ENCODE measurements at places on chromosomes 6 and 20. TPM values are rescaled to one million over a fixed set of nuclear protein-coding genes. Genes with fewer than 3 reads are reported as not detected.

- H3K4me1 ChIP-seq, result no peaks in the 10 kb centered on the region
- H3K27ac ChIP-seq, result no peak overlapping the region
- DNase-seq, result no peak
- H3K27me3 ChIP-seq, result no peaks in the 10 kb centered on the region
Observed at GRCh38 chr6:36815962-36816735, 23.1 kb downstream of the CPNE5 start.

GRCh38 chr6:149456311-149457021 is 28.3 kb downstream of the ZC3H12D start:
- peaks cover 19% of the 10 kb centered on the region for H3K4me1 ChIP-seq
- DNase-seq, result no peak
- no peak overlapping the region for H3K27ac ChIP-seq
- no peaks in the 10 kb centered on the region for H3K27me3 ChIP-seq
- H3K4me3 ChIP-seq, result no peak overlapping the region

DNA sequence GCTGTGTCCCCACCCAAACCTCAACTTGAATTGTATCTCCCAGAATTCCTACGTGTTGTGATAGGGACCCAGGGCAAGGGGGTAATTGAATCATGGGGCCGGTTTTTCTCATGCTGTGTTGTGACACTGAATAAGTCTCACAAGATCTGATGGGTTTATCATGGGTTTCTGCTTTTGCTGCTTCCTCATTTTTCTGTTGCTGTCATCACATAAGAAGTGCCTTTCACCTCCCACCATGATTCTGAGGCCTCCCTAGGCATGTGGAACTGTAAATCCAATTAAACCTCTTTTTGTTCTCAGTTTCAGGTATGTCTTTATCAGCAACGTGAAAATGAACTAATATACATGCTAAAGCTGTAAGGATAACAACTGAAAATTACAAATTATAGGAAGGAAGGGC is 88.3 kb downstream of the CDYL start:
- peak overlapping the region; percentile 74 for H3K27ac ChIP-seq
- H3K4me3 ChIP-seq, result no peak overlapping the region
- no peaks in the 10 kb centered on the region for H3K27me3 ChIP-seq

- H3K4me1 ChIP-seq, result peaks cover 38% of the 10 kb centered on the region
- peak overlapping the region; percentile 35 for H3K27ac ChIP-seq
- H3K27me3 ChIP-seq, result no peaks in the 10 kb centered on the region
Observed at GRCh38 chr6:130995783-130996447, 67.1 kb downstream of the EPB41L2 start.

DNA sequence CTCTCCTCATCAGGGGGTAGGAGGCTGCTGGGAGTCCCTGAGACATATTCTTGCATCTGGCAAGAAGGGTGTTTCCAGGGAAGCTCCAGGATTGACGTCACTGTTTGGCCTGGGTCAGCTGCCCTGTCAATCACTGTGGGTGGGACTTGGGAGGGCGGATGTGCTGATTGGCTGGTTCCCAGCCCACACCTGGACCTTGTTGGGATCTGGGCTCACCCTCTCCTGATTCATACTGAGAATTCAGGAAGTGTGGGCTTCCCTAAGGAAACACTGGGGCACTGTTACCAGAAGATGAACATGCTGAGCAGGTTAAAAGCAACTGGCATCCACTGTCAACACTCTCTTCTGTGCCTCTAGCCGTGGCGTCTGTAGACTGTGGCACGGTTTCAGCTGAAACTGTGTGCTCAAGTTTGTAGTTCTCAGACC is 36.5 kb downstream of the CDH26 start:
- peaks cover 5% of the 10 kb centered on the region for H3K4me1 ChIP-seq
- H3K27ac ChIP-seq, result peak overlapping the region; percentile 31
- H3K27me3 ChIP-seq, result no peaks in the 10 kb centered on the region
- peak; percentile 72 for DNase-seq
- no peaks in the 10 kb centered on the region for H3K36me3 ChIP-seq
- no peak overlapping the region for H3K4me3 ChIP-seq

GRCh38 chr6:78947529-78947928 is 80.2 kb downstream of the IRAK1BP1 start:
- DNase-seq, result no peak
- H3K4me3 ChIP-seq, result no peak overlapping the region
- no peaks in the 10 kb centered on the region for H3K4me1 ChIP-seq
- no peak overlapping the region for H3K27ac ChIP-seq
- H3K36me3 ChIP-seq, result peaks cover 9% of the 10 kb centered on the region
- H3K27me3 ChIP-seq, result no peaks in the 10 kb centered on the region

DNA sequence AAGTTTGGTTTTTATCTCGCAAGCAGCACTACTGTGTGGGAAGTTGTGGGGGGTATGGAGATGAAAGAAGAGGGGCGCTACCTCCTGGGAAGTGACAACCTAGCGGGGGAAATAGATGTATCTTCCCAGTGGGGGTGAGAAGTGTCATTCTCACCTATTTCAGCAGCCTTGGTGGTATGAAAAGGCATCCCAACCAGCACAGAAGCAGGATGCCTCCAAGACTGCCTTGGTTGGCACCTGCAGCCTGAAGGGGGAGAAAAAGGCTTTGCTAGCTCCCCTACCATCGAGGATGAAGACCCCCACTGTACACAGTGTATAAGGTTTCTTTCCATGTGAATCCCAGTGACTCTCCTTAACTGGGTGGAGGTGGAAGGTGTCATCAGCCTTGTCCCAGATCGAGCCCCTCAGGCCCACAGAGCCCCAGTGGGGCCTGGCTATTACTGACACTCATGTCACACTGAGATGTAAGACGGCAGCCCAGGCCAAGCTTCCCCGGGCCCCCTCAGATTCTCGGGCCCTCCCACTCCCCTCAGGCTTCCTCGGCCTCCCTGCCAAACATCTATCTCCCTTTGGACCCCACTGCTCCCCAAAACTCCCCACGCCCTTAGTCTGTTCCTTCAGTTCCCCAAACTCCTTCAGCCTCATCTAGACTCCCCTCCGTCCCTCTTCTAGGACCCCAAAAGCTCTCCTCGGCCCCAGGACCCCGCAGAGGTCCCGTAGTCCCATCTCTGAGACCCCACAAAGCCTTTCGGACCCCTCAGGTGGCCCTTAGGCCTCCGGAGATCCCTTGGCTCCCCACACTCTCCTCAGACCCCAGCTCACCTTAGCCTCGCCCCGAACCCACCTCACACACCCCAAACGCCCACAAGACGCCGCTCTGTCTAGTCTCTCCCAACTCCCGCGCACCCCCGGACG is 688 bp downstream of the COMMD7 start:
- no peaks in the 10 kb centered on the region for H3K36me3 ChIP-seq
- peak; percentile 42 for DNase-seq
- peak overlapping the region; percentile 97 for H3K4me3 ChIP-seq
- peak overlapping the region; percentile 73 for H3K27ac ChIP-seq
- peaks cover 8% of the 10 kb centered on the region for H3K4me1 ChIP-seq

DNA sequence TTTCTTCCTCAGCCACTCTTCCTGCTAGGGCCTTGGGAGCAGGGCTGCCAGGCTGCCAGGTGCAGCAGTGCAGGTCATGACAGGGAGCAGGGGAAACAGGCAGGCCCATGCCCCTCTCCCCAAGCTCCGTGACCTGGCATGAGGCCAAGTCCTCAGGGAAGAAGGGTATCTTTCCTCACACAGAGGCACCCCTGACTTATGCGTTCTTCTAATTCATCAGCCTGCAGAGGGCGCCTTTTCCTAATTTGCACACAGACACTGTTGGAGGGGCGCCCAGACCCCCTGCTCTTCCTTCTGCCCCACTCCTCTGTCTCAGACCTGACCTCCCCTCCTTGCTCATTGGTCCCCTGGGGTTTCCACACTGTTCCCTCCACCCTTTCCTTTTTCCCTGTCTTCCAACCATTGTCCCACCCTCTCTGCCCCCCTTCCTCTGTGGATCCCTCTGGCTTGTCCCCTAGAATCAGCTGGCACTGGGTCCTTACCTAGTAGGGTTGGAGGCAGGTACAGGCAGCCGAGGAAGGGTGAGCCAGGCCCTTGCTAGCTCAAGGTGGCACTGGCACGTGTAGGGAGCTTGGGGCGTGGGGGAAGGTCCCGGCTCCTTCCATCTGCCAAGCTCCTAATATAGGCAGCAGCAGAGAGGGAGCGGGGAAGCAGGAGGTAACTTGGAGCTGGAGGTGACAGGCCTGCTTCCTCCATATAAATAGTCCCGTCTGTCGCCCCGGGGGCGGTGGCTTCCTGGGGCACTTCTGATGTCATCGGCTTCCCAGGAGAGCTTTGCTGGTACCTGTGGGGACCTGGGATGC is 154.9 kb upstream of the MLN start:
- peak; percentile 32 for DNase-seq
- H3K4me3 ChIP-seq, result no peak overlapping the region
- H3K4me1 ChIP-seq, result no peaks in the 10 kb centered on the region

DNA sequence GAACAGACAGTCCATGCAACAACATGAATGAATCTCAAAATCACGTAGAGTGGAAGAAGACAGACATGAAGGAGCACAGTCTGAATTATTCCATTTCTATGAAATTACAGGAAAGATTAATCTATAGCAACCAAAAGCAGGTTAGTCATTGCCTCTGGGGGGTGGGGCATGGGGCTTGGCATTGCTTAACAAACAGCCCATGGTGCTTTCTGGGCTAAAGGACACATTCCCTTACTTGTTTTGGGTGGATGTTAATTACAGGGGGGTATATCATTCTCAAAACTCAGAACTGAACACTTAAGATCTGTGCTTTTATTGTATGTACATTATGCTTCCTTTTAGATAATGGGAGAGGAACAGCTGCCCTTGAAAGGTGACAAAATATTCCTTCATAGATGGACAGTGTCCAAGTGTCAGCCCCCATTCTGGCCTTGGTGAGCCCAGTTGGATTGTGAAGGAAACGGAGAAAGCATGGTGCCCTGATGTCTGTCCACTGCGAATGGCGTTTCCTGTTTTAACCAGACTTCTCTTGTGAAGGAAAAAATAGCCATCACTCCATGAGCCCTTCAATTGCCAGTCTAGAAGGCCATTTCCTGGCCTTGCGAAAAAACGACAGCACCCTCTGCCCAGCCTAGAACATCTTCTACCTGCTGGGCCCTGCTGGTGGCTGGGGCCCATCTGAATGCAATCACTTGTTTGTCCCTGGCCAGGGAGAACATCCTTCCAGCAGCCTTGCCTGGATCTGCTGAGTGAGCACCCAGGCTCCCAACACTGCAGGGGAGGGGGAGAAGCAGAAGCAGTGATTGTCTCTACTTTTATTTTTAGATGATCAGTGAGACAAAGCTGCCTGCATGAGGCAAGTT is 179.7 kb downstream of the BCAS1 start:
- no peaks in the 10 kb centered on the region for H3K36me3 ChIP-seq
- no peak overlapping the region for H3K27ac ChIP-seq
- no peak overlapping the region for H3K4me3 ChIP-seq
- DNase-seq, result no peak
- no peaks in the 10 kb centered on the region for H3K27me3 ChIP-seq
- no peaks in the 10 kb centered on the region for H3K4me1 ChIP-seq

- peak; percentile 81 for DNase-seq
- no peaks in the 10 kb centered on the region for H3K36me3 ChIP-seq
- no peak overlapping the region for H3K4me3 ChIP-seq
- no peaks in the 10 kb centered on the region for H3K4me1 ChIP-seq
- H3K27me3 ChIP-seq, result no peaks in the 10 kb centered on the region
Observed at GRCh38 chr6:164927288-164928056, 381.9 kb downstream of the C6orf118 start.

DNA sequence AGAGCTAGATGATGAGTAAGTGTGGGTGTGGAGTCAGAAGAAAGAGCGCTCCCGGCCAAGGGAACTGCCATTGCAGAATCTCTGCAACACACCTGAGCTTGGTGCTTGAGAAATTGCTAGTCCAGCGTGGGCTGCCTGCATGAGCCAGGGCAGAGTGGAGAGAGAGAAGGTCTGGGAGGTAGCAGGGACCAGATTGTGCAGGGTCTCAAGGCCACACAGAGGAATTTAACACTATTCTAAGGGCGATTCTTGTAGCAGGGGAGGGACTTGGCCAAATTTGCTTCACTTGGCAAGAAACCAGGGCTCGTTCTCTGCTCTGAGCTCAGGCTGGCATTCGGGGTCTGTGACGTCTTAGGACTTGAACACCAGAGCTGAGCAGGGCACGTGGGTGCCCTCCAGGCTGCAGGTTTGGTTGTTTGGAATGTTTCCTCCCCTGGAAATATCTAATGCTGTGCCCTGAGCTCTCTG is 53.5 kb downstream of the BCAS4 start:
- DNase-seq, result no peak
- H3K4me1 ChIP-seq, result peaks cover 5% of the 10 kb centered on the region
- H3K27me3 ChIP-seq, result no peaks in the 10 kb centered on the region
- H3K36me3 ChIP-seq, result no peaks in the 10 kb centered on the region

DNA sequence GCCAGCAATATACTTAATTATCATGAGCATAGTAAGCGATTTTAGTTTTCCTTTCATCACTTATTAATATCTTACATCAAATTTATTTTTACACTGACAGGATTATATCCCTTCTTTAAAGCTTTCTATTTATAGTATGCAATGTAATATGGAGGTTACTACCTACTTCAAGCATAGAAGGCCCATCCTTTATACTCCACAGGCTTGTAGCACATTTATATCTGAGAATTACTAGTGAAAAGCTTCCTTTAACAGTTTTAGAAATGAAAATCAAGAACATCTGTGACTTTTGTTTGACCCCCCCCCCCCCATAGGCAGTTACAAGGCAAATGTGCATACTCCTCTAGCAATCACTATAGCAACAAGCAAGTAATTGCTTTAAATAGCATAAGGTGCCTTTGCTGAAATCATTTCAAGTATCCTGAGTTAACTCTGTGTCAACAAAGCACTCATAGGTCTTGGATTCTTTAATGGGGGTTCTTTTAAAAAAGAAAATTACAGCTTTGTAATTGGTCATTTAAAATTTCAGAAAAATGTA is 917.7 kb downstream of the PHF3 start:
- no peaks in the 10 kb centered on the region for H3K36me3 ChIP-seq
- DNase-seq, result no peak
- no peaks in the 10 kb centered on the region for H3K27me3 ChIP-seq
- no peaks in the 10 kb centered on the region for H3K4me1 ChIP-seq
- H3K27ac ChIP-seq, result no peak overlapping the region

Gene OR2H2
- total RNA-seq, result not detected

Gene BMP7
- 12.8 TPM for total RNA-seq

Gene NR2E1
- total RNA-seq, result not detected

Gene DEFB129
- not detected for total RNA-seq

Gene APCDD1L
- 0.23 TPM for total RNA-seq

Gene MYT1
- total RNA-seq, result 0.08 TPM

Gene GGTLC1
- total RNA-seq, result not detected

Gene PSMB1
- total RNA-seq, result 252 TPM
